ENCODE measurements at places on chromosomes 11 and 22. TPM values are rescaled to one million over a fixed set of nuclear protein-coding genes. Genes with fewer than 3 reads are reported as not detected.

- H3K27ac ChIP-seq, result no peak overlapping the region
- no peaks in the 10 kb centered on the region for H3K36me3 ChIP-seq
- H3K27me3 ChIP-seq, result no peaks in the 10 kb centered on the region
- H3K4me3 ChIP-seq, result no peak overlapping the region
- DNase-seq, result no peak
Observed at GRCh38 chr11:73216465-73216864, 1.6 kb upstream of the P2RY2 start.

DNA sequence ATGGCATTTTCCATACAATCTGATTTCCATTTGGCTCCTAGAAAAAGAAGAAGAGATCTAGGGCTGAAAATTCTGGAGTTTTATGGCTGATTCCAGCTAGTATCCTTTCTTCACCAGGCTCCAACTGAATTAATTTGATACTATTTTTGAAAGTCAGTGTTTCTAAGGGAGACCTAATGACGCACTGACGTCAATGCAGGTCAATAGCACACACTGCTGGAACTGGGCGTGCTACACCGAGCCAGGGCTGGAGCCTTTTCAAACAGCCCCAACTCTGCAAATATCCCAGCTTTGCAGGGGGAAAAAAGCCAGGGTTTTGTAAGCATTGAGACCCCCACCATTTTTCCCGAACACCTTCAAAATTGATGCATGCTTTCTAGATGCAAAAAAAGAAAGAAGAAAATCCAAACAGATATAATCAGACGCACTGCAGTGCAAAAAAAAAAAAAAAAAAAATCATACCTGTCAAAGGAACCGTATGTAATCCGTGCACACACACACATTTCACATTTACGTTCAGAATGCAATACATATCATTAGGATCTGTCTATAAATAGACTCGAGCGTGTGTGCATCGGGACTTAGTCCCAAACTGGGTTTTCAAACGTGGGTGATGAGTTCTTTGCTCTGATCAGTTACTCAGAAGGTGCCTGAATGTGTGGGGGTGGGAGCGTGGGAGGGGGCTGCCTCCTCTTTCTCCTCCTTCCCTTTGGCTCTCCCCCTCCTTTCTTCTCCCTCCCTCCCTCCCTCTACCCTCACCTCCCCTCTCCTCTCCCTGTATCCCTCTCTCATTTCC, 124.5 kb upstream of the HSD17B12 start:
- H3K4me3 ChIP-seq, result no peak overlapping the region
- no peak overlapping the region for H3K27ac ChIP-seq
- H3K4me1 ChIP-seq, result no peaks in the 10 kb centered on the region
- DNase-seq, result peak; percentile 7
- H3K27me3 ChIP-seq, result peaks cover 83% of the 10 kb centered on the region

DNA sequence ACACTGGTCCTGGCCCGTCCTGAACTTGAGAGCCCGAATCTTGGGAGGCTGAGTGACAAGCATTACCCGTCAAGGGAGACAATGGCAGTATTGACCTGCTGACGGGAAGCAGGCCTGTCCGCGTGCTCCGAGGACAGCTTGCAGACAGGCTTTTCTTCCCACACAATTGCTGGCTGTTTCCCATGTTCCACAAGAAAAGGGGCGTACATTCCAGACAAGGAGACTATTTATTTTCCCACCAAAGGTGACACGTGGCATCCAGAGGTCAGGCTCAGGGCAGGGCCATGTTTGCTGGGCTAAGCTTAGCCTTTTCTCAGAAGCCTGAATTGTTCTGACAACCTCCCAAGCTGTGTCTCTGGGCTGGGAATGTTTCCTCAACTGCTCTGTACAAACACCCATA, 86.9 kb upstream of the SPON1 start:
- no peak overlapping the region for H3K4me3 ChIP-seq
- no peaks in the 10 kb centered on the region for H3K36me3 ChIP-seq
- no peak overlapping the region for H3K27ac ChIP-seq
- H3K4me1 ChIP-seq, result peaks cover 16% of the 10 kb centered on the region
- DNase-seq, result no peak

GRCh38 chr11:64396079-64396591, 37.2 kb downstream of the RPS6KA4 start:
- no peaks in the 10 kb centered on the region for H3K36me3 ChIP-seq
- no peak overlapping the region for H3K27ac ChIP-seq
- peaks cover 10% of the 10 kb centered on the region for H3K4me1 ChIP-seq

DNA sequence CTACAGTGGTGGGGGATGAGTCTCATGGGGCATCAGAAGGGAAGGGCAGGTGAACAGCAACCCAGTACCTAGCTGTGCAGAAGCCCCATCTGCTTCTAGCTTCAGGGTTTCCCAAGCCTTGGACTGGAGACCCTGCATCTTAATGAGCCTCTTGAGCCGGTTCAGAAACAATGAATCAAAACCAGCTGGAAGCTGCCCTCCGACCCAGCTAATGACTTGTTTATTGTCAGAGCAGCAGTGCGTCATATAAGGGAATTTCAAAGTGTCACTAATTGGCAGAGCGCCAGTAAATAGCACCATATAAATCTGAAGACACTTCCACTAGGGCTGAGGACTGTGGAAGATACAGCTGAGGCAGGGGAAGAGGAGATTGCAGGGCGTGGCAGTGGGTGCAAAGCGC, 57.5 kb downstream of the RPUSD4 start:
- peak; percentile 46 for DNase-seq
- no peak overlapping the region for H3K27ac ChIP-seq
- peaks cover 10% of the 10 kb centered on the region for H3K4me1 ChIP-seq
- no peak overlapping the region for H3K4me3 ChIP-seq

The P2RX6 gene
- 1.1 TPM for total RNA-seq

Data from PC-3 (cell line).